ENCODE measurements at places on chromosomes 5 and 9.

DNA sequence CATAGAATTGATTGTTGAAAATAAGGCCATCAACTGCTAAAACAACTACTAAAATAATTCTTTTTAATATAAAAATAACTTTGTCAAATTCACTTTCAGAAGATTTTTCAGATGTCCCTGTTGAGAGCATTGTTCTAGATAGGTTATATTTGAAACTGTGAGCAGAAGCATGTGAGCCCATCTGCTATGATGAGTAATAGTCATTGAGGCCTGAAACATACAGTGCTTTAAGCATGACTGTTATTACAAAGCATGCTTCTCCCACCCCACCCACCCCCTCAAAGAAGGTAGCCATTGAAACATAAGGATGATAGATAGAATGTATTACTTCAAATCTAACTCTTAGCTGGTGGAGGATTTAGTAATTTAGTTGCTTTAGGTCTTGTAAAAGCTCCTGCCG lies 86.0 kb downstream of the UHRF2 start:
- H3K27me3 ChIP-seq = no peaks in the 10 kb centered on the region
- H3K4me1 ChIP-seq = no peaks in the 10 kb centered on the region
- no peak for DNase-seq
- H3K36me3 ChIP-seq = peaks cover 25% of the 10 kb centered on the region
- no peak overlapping the region for H3K27ac ChIP-seq

- DNase-seq = no peak
- H3K4me1 ChIP-seq = peaks cover 25% of the 10 kb centered on the region
- no peaks in the 10 kb centered on the region for H3K36me3 ChIP-seq
- H3K27me3 ChIP-seq = no peaks in the 10 kb centered on the region
- no peak overlapping the region for H3K27ac ChIP-seq
- H3K4me3 ChIP-seq = no peak overlapping the region
Measured at GRCh38 chr9:121631978-121632418, 19.4 kb upstream of the DAB2IP start.

- H3K36me3 ChIP-seq = no peaks in the 10 kb centered on the region
- no peak for DNase-seq
- H3K27ac ChIP-seq = no peak overlapping the region
- no peaks in the 10 kb centered on the region for H3K4me1 ChIP-seq
- no peak overlapping the region for H3K4me3 ChIP-seq
Measured at GRCh38 chr9:17422994-17423680, 155.7 kb upstream of the SH3GL2 start.

- no peak for DNase-seq
- H3K4me3 ChIP-seq = no peak overlapping the region
- no peak overlapping the region for H3K27ac ChIP-seq
Measured at GRCh38 chr9:126853667-126854066, 6.8 kb upstream of the ZBTB34 start.

DNA sequence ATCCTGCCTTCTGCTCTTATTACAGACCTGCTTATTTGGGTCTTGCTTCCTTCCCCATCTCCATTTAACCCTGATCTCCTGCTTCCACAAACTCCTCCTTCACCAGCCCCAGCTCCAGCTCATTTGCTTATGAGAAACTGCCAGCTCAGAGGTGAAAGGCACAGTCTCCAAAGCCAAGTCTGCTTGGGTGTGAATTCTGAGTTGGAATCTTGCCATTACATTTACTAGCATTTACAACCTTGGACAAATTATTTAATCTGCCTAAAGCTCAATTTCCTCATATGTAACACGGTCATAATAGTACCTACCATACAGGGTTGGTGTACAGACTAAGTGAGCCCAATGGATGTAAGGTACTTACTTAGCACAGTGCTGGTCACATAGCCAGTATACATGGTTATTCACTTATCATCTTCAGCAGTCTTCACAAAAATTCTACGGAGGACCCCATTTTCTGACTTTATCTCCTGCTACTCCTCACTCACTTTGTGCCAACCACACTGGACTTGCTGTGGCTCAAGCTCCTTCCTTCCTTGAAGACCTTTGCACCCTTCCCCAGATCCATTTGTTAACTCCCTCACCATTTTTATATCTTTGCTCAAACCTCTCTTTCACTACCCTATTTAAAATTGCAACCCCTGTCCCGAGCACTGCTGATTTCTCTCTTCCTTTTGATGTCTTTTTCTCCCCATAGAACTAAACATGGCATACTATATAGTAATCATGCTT lies 86.2 kb downstream of the DOCK2 start:
- H3K4me3 ChIP-seq = no peak overlapping the region
- H3K36me3 ChIP-seq = no peaks in the 10 kb centered on the region
- H3K4me1 ChIP-seq = no peaks in the 10 kb centered on the region
- no peak overlapping the region for H3K27ac ChIP-seq
- no peaks in the 10 kb centered on the region for H3K27me3 ChIP-seq

GRCh38 chr9:27732494-27732893 lies 159.2 kb upstream of the C9orf72 start:
- H3K27me3 ChIP-seq = no peaks in the 10 kb centered on the region
- H3K27ac ChIP-seq = no peak overlapping the region
- H3K36me3 ChIP-seq = no peaks in the 10 kb centered on the region
- H3K4me3 ChIP-seq = no peak overlapping the region
- H3K4me1 ChIP-seq = no peaks in the 10 kb centered on the region
- no peak for DNase-seq

GRCh38 chr5:39423331-39423751 lies 1.4 kb downstream of the DAB2 start:
- no peaks in the 10 kb centered on the region for H3K27me3 ChIP-seq
- no peak for DNase-seq
- H3K4me1 ChIP-seq = peaks cover 70% of the 10 kb centered on the region
- H3K27ac ChIP-seq = peak overlapping the region; percentile 85
